Stimulated activated CD4-positive, alpha-beta T cell treated with anti-CD3 and anti-CD28 coated beads, Interleukin-2, amount 100 ng/mL, for 4 hours (primary cell): ENCODE measurements at places on chromosomes 1 and 21.

DNA sequence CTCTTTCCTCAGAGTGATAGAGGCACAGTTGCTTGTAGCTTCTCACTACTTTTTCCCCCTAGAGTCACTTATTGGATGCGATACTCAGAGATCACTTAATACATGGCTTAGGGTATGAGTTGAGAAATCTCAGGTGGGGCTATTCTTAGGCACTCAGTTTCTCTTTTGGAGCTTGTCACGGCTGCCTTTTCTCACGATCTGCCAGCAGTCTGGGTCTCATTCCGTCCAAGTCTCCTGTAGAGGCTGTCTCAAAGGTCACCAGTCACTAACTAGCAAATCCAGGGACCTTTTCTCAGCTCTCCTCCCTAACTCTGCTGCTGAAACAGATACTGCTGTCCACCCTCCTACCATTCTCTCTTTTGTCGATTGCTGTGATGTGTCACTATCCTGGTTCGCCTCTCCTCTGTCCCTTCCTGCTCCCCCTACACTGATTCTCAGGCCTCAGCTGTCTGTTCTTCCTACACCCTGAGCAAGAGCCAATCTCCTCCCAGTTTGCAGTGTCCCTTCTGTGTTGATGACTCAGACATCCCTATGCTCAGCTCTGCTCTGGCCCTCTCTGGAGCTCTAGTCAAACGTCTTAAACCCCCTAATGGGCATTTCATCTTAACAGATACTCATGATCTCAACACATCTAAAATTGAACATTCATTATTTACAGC is 12.4 kb downstream of the ATP1A2 start:
- DNase-seq, result no peak

- no peak for DNase-seq
Measured at GRCh38 chr1:183025782-183026774, 2.9 kb downstream of the LAMC1 start.

DNA sequence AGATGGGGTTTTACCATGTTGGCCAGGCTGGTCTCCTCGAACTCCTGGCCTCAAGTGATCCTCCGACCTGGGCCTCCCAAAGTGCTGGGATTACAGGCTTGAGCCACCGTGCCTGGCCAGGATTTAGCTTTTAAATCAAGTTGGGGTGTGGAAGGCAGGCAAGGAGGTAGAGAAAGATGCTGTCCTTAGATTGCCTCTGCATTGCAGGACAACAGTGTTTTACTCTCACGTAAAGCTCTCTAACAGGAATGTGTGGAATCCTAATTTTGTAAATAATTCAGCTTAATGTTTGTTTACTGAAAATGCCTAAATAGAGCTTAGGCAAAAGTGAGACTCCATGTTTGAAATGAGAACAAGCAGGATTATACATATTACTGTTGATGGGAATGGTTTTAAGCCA is 29.5 kb upstream of the TGFB2 start:
- DNase-seq, result no peak

GRCh38 chr1:233904633-233905415 is at the start of gene SLC35F3:
TSS of gene SLC35F3 (plus strand) at chr1:233904676.
- DNase-seq, result no peak

- no peak for DNase-seq
Measured at GRCh38 chr21:42970946-42971653, 3.3 kb upstream of the PKNOX1 start.

DNA sequence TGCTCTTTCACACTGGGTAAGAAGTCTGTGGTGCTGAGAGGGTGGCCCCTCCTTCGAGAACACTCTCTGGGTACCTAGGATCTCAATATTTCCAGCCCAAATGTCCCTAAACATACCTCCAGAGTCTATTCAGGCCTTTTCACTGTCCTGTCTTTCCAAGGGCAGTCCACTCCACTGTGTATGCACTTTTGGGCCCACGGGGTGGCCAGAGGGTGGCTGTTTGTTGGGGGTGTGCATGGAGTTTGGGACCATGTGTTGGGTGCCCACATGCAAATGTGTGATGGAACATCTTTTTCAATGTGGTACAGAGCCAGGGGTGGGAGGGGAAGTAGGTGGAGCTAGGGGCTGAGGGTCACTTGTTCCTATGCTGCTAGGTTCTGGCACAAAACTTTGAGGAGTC is 87.5 kb downstream of the FAM78B start:
- DNase-seq, result no peak

DNA sequence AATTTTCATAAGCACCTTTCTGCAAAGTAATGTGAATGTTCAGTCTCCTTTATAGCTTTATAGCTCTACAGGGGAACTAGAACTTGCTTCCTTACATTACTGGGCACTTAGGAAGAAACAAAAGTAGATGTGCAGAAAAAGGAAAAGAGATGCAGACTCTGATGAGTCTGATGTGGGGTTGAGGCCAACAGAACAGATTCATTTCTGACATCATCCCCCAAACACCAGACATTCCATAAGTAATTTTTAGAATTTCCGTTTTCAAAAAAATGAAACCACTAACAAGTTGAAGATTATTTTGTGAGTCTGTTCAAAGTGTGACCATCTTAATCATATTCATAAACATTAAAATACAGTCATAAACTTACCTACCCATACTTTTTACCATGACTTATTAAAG is 96.0 kb downstream of the NRIP1 start:
- DNase-seq, result no peak

GRCh38 chr1:104868794-104869193 is 1119.1 kb downstream of the AMY1C start:
- DNase-seq, result no peak

- no peak for DNase-seq
Measured at GRCh38 chr1:109866071-109866470, 44.6 kb upstream of the CSF1 start.

GRCh38 chr1:203631946-203632345 is 5.3 kb downstream of the ATP2B4 start:
- no peak for DNase-seq

- peak; percentile 79 for DNase-seq
Measured at GRCh38 chr1:172699111-172699510, 40.2 kb downstream of the FASLG start.

DNA sequence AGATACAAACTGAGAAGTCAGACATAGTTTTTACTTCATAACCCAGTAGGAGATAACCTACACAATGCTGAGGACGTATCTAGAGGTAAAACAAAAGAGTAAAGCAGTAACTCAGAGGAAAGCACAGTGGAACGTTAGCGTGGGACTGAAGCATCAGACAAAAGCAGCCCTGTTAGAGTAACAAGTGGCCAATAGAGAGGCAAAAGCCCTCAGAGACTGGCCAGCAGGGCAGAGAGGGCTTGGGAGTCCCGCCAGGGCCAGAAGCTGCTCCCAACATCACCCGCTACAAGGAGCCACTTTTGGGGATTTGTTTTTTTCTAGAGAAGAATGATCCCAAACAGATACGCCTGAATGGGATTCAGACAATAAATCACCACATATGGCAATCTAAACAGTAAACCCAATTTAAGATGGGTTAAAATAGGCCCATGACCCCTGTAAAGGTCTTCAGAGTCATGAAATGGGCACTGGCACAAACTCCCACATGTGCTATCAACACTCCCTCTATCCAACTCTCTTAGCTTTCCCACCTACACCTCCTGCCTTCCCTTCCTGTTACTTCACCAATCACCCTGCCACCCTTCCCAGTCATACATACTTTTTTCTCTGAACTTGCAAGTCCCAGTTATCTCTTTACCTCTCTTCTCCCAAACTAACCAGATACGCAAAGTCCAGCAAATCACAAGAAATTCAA is 17.2 kb downstream of the TADA1 start:
- DNase-seq, result no peak

- no peak for DNase-seq
Measured at GRCh38 chr21:41731081-41731480, 35.8 kb downstream of the RIPK4 start.

GRCh38 chr1:32870615-32871363 is at the start of gene FNDC5:
TSS of gene FNDC5 (minus strand) at chr1:32870912.
- DNase-seq, result no peak

- DNase-seq, result no peak
Measured at GRCh38 chr1:162970021-162970420, 99.1 kb upstream of the RGS4 start.

DNA sequence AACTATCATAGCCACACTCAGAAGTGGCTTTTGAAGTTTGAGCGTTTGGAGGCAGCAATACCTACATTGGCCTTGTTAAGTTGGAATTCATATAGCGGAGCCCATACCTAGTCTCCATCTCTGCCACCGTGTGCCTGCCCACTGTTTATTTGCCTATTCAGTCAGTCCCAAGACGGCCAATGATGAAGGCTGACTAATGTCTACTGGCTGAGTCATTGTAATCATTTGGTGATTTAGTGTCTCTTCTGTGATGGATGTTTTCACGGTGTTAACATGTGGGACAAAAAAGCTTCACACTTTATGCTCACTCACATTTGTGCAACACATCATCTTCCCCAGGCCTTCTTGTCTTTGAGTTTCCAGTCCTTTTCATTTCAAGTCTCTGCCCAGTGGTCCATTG is 92.6 kb upstream of the PBX1 start:
- no peak for DNase-seq

- DNase-seq, result no peak
Measured at GRCh38 chr1:154258784-154259183, 13.6 kb upstream of the HAX1 start.

- DNase-seq, result no peak
Measured at GRCh38 chr21:46194374-46195334, 10.4 kb upstream of the SPATC1L start.

- DNase-seq, result no peak
Measured at GRCh38 chr1:30045304-30046090, 677.9 kb downstream of the MATN1 start.

- DNase-seq, result no peak
Measured at GRCh38 chr1:60895252-60895651, 187.1 kb upstream of the NFIA start.

- DNase-seq, result no peak
Measured at GRCh38 chr1:107563441-107563840, 401.5 kb downstream of the VAV3 start.

DNA sequence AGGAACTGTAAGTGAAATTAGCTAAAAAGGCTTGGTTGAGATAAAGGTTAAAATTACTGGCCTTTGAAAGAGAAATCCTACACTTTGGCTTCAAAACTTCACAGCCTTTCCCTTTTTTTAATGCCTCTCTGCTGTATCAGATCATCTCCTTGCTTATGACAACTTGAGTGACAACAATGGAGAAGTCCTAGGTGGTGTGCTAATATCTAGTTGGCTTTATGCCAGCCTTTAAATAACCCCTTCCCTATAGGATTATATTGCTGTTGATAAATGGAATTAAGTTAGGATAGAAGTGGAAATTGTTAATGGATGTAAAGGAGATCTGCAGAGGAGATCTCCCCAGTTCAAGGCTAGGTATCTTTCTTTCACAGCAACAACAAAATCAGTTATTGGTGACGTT is 130.2 kb upstream of the ATP1B1 start:
- DNase-seq, result no peak

GRCh38 chr1:6976044-6976375 is 190.8 kb downstream of the CAMTA1 start:
- no peak for DNase-seq

DNA sequence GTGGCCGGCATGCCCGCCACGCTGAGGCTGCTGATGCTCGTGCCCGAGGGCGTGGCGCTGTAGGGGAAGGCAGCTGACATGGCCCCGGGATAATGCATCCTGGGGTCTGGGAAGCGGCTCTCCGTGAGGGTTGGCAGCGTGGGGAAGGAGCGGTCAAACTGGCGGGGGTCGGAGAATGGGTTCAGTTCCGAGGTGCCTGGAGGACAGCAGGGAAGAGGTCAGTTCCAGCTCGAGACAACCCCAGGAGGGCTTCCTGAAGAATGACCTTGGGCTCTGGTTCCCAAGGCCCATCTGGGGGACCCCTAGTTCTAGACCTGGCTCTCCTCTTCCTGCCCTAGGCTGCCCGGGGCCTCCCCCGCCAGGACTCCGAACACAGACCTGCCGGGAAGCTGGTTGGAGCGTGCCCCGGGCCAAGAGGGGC is 27.6 kb downstream of the RUNX3 start:
- no peak for DNase-seq

- peak; percentile 55 for DNase-seq
Measured at GRCh38 chr1:42173155-42173933, 8.8 kb upstream of the GUCA2A start.
